ENCODE measurements at places on chromosomes 1 and 21.

- DNase-seq = peak; percentile 13
These were observed at the start of gene VASH2 for GRCh38 chr1:212950243-212951125. Gene VASH2, plus strand, starts transcription at chr1:212950541. Its CDS starts 1,002 bp downstream, at chr1:212951543.

DNA sequence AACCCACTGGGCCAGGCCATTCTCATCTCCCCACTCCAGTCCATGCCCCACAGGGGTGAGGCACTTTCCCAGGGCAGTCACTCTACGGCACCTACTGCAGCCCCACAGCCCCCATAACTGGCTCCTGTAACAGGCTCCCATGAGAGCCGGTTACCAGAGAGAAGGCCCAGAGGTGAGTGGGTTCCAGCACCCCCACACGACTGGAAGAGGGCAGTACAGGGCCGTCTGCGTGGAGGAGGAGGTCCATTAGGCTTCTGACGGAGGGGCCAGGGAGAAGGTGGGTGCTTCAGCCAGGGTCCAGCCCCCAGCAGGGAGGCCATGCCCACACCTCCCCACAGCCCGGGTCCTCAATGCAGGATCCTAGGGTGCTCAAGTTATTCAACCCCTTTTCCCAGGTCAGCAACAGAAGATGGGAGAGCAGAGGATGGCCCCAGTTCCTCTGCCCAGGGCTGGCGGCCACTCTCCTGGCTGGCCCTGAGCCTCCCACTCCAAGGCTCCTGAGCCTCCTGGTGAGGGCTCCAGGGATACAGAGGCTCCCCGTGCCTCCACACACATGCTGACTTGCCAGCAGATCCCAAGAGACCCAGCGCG is 1.6 kb downstream of the ACAP3 start:
- DNase-seq = no peak

GRCh38 chr1:33060579-33061083 is 20.3 kb upstream of the AZIN2 start:
- DNase-seq = no peak

GRCh38 chr1:81681114-81681513 is 119.6 kb upstream of the ADGRL2 start:
- DNase-seq = no peak

All from effector CD4-positive, alpha-beta T cell (primary cell).